ENCODE measurements at places on chromosomes 13 and 19.
A peak's percentile ranks its signal among the peaks of the same experiment; 100 is the strongest.

- no peak for DNase-seq
Observed at GRCh38 chr19:39838569-39838968, 4.6 kb upstream of the DYRK1B start.

- no peak for DNase-seq
Observed at GRCh38 chr19:16897856-16898161, 9.0 kb downstream of the F2RL3 start.

- no peak for DNase-seq
Observed at GRCh38 chr13:96284971-96285370, 195.1 kb downstream of the HS6ST3 start.

- DNase-seq = no peak
Observed at GRCh38 chr19:43775299-43775890, 5.4 kb downstream of the KCNN4 start.

DNA sequence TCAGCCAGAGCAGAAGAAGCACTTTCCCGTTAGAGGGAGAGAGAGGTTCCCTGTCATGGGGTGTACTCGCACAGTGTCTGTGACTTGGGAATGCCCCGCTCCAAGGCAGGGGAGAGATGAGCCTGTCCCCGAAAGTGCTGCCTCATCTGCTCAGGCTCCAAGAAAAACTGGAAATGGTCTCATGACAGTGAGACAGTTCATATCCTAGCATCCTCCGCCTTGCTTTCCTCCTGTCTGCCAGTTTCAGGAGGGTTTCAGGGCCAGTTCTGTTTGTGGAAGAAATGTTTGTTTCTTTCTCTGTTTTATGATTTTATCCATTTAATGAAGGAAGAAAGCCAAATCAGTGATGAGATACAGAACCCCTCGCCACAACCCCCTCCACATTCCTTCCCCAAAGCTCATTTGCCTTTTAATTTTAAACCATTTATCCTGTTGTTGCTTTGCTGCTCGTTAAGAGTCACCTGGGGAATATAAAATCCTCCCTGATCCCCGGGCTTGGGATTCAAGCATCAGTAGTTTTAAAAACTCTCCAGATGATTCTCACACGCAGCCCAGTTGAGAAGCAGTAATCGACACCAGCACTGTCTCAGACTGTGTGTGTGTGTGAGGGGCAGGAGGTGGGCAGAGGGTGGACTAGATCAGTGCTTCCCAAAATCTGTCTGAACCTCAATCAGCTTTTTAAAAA lies 144.6 kb upstream of the UBL3 start:
- DNase-seq = no peak

GRCh38 chr13:98473135-98473787 lies 103.6 kb downstream of the STK24 start:
- no peak for DNase-seq

GRCh38 chr13:24270639-24271141 lies 38.7 kb upstream of the C1QTNF9 start:
- peak; percentile 68 for DNase-seq

DNA sequence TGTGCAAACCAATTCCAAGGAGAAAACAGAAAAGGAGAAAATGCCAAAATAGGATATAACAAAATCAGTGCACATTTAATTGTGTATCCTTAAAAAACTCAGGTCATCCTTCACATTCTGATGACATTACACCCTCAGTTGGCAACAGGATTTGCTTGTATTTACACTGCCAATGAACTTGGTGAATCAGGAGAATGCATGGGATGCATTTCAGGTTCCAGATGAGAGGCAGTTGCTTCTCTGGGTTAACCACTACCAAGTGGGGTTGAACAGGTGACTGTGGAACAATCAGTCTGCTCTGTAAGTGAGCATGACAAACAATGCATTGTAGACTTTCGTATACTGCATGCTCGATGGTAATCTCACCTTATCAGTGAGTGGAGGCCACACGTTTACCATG lies 79.1 kb downstream of the STARD13 start:
- DNase-seq = no peak

- no peak for DNase-seq
Observed at GRCh38 chr13:99663185-99663825, 162.0 kb downstream of the TM9SF2 start.

GRCh38 chr13:75763512-75763911 lies 127.4 kb downstream of the LMO7 start:
- DNase-seq = no peak

- no peak for DNase-seq
Observed at GRCh38 chr19:5129691-5130090, 160.8 kb downstream of the KDM4B start.

DNA sequence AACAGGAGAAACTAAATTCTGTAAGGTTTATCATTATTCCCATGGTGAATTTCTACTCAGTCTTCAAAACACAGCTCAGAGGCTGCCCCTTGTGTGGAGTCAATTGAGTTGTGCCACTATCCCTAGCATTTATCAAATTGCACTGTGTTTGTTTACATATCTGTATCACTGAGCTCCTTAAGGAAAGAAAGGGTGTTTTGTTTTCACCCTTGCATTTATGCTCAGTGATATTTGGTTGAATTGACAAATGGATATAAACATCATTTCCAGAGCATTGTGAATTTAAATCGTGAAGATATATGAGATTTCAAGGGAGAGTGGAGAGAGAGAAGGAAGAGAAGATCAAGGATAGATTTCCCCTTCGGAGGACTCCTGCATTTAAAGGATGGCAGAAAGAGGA lies 55.1 kb upstream of the TNFRSF19 start:
- no peak for DNase-seq

- DNase-seq = peak; percentile 49
Observed at GRCh38 chr19:39937094-39937720, 2.8 kb upstream of the FCGBP start.

DNA sequence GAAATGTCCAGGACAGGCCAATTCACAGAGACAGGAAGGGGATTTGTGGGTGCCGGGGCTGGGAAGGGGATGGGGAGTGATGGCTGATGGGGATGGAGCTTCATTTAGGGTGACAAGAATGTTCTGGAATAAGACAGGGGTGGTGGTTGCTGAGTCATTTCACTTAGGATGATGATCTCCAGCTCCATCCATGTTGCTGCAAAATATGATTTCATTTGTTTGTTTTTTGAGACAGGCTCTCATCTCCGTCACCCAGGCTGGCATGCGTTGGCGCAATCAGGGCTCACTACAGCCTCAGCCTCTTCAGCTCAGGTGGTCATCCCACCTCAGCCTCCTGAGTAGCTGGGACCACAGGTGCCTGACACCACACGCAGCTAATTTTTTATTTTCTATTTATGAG lies 3.1 kb upstream of the JSRP1 start:
- DNase-seq = no peak

GRCh38 chr19:48618916-48619691 lies at the start of the genes RPL18 and SPHK2:
Gene RPL18 (minus strand): TSS chr19:48619178. CDS start chr19:48619143, 35 bp downstream.
Gene SPHK2 (plus strand): TSS chr19:48619506. CDS start chr19:48620515, 1,009 bp downstream.
- DNase-seq = peak; percentile 94

GRCh38 chr13:32616883-32617511 lies 30.7 kb downstream of the PDS5B start:
- no peak for DNase-seq

DNA sequence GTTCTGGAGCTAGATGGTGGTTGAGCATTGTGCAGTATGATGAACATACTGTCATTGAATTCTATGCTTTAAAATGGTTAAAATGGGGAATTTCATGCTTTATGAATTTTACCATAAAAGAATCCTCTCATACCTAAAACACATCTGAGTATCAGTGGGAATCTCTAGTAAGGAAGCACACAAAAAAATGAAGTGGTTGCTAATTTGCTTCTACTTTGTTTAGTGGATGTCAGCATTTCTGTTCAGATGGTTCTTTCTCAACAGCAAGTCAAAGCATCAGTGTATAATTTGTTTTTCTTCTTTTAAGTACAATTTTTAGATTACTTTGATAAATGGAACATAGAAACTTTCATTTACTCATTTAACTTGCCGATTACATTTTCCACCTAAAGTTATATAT lies 52.1 kb upstream of the AKAP11 start:
- DNase-seq = no peak

DNA sequence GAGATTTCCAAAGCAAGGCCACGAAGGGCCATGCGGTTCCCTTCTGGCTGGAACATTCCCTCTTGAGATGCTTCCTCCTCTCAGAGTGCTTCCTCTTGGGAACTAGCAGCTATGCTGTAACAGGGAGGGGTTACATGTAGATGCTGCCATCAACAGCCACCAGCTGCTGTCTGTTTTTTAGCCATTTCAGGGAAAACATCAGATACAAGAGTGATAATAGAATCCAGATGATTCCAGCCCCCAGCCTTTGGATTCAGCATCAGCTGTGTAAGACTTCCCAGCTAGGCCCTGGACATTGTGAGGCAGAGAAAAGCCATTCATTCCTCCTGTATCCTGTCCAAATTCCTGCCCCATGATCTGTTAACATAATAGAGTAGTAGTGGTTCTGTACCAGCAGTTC lies 8.2 kb upstream of the ZNF177 start:
- DNase-seq = no peak

DNA sequence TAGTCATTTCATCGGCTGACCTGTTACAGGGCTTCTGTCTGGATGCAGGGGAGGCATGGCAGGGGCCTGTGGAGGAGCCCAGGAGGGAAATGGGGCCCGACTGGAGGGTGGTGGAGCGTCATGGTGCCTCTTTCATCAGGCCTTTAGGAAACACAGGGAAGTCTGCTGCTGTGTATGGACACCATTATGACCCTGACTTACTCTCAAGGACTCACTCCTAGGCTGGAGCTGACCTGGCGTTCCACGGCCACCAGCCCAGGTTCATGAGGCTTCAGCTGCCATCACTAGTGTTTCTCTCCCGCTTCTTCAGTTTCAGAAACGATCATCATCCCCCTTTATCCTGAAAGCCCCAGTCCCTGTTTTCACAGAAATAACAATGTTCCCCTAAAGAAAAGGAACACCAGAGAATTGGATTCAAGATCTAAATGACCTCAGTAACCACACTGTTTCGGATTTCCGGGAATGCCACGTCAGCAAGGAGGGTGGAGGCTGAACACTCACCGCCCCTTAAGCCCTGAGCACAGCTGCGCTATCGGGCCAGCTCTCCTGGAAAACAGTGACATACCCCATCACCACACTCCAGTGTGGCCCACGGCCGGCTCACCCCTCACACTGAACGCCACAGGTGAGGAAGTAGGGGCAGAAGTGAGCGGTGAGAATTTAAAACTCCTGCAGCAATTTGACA lies 67.6 kb downstream of the SOX1 start:
- DNase-seq = no peak
